Psoas muscle (tissue), 8 donors: ENCODE measurements at places on chromosomes 2 and 18. TPM values are rescaled to one million over a fixed set of nuclear protein-coding genes. Genes with fewer than 3 reads are reported as not detected.
A peak's percentile ranks its signal among the peaks of the same experiment; 100 is the strongest.

ZNF512 gene
- polyA plus RNA-seq = 9.4 TPM

NOSTRIN gene
- 6.6 TPM for polyA plus RNA-seq

APCDD1 gene
- 2.9 TPM for polyA plus RNA-seq

GPR35 gene
- 0.30 TPM for polyA plus RNA-seq

SLC25A52 gene
- 0.78 TPM for polyA plus RNA-seq

- no peak for DNase-seq
These were observed 50.8 kb upstream of the FANCL start for GRCh38 chr2:58291726-58292438.

DNA sequence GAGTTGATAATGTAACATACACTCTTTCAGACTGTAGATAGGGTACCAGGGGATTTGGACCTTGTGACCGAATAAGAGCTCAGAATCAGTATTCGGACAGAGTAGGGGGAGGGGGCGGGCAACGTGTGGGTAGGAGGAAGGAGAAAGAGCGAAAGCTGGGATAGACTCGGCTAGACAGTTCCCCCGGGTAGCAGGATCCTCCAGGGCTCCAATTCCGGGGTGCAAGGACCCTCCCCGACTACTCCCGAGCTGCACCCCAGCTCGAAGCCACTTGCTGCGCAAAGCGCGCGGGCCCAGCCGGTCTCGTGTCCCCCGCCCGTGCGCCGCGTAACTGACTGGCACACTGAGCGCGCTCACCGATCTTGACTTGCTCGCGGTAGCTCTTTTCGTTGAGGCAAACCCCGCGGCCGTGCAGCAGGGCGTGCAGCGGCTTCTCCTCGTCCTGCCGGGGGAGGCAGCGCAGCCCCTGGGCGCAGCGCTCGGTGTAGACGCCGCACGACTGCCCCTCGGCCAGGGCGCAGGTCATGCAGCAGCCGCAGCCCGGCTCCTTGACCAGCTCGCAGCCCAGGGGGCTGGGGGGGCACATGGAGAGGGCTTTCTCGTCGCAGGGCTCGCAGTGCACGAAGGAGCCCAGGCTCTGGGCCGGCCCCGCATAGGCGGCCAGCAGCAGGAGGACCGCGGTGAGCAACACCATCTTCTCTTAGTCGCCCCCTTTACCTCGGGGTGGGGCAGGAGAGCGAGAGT is 1.1 kb downstream of the IGFBP5 start:
- DNase-seq = peak; percentile 86

GRCh38 chr2:204881655-204882054 is 336.4 kb downstream of the PARD3B start:
- no peak for DNase-seq

GRCh38 chr18:7737550-7737949 is 170.4 kb downstream of the PTPRM start:
- DNase-seq = no peak

DNA sequence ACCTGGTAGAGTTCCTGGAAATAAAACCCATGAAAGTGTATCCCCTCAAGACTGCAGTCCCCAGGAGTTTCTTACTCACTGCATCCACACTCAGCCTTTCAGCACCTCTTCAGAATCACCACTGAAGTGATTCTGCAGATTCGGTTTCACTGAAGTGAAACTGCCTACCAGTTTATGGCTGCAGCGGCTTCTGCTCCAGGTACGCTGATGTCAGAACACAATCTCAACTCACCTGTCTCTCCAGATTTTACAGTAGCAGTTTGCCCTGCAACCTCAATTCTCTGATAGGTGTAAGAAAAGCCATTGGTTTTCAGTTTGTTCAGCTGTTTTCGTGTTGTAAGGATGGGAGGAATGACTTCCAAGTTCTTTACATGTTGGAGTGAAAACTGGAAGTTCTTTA is 124.8 kb downstream of the TSN start:
- no peak for DNase-seq

DNA sequence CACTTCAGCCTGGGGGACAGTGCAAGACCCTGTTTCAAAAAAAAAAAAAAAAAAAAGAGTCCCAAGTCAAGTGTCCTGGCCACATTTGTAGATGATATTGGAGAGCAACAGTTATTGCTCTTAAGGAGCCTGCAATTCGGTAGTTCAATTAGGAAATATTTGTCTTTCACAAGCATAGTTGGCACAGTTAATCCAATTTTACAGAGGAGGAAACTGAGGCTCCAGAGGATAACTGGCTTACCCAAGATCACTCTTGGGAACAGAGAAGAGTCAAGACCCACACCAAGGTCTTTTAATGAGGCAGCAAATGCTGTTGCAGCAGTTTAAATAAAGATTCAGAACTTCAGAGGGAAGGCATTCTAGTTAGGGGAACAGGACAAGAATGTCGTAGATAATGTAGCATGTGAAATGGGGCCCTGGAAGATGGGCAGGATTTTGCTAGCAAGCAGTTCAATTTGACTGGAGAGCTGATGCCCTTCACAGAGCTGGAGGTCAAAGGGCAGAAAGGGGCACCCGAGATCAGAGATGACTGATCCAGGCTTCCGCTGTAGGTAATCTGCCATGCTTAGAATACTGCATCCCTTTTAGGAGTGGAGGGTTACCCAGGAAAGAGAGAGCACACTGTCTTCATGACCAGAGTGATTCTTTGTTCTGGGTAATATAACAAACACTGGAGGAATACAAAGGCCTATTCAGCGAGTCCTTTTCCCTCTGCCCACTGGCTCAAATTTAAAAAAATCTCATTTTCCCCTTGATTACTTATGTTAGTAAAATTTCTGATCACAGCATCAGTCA is 3.0 kb downstream of the NPC1 start:
- DNase-seq = no peak

DNA sequence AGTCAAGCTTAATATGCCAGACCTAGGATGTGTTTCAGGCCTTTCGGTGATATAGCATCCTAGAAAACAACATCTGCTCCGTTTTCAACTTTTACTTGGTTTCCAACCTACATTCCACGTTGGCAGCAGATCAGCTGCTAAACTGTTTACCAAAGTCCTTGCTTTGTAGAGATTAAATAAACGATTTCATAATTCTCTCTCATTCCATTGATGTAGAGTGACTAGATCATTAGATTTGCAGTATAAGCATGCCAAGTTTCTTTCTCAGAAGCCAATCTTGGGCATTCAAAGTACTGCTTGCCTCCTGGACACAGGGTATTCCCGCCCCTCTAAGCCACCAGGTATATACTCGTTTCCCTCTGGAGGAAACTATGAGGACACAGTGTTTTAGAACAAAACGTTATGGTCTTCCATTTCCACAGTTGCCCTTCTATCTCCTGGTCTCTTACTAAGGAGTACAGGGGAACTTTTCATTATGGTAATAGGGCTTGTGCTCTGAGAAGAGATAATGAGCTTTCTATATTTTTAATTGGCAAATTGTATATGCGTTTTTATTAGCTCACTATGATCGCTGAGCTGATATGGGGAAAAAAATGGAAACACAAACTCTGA is 10.5 kb upstream of the INSIG2 start:
- DNase-seq = no peak

DNA sequence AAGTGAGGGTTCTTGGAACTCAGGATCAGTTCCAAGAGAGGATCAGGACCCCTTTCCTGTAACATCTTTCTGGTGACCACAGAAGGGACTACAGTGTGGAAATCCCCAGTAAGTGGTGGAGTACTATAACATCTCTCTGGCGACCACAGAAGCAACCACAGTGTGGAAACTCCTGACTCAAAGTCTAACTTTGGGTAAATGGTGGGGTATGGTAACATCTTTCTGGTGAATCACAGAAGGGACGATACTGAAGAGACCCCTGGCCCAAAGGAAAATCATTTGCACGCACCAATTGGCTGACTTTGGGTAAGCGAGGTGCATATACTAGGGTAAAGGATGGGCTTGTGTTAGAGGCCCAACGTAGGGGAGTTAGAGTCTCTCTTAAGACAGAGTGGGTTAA is 56.3 kb upstream of the GULP1 start:
- DNase-seq = no peak

DNA sequence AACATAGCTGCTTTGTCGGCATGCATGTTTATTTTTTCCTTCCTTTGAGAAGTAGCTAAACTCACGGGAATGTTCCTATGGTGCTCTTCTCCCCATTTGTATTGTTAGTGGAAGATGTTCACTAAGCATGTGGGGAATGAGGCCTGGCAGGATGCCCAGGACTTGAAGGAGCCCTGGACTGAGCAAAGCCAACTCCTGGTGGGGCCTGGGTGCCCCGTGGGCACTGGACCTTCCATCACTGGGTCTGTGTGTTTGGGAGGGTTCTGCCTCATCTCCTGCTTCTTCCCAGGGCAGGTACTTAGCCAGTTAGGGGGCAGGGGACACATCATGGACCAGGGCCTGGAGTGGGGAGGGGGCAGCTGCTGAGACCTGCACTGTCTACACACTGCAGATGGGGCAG is 49.3 kb downstream of the ACAA2 start:
- DNase-seq = no peak

- no peak for DNase-seq
These were observed 3.7 kb upstream of the EMILIN2 start for GRCh38 chr18:2843146-2843545.

DNA sequence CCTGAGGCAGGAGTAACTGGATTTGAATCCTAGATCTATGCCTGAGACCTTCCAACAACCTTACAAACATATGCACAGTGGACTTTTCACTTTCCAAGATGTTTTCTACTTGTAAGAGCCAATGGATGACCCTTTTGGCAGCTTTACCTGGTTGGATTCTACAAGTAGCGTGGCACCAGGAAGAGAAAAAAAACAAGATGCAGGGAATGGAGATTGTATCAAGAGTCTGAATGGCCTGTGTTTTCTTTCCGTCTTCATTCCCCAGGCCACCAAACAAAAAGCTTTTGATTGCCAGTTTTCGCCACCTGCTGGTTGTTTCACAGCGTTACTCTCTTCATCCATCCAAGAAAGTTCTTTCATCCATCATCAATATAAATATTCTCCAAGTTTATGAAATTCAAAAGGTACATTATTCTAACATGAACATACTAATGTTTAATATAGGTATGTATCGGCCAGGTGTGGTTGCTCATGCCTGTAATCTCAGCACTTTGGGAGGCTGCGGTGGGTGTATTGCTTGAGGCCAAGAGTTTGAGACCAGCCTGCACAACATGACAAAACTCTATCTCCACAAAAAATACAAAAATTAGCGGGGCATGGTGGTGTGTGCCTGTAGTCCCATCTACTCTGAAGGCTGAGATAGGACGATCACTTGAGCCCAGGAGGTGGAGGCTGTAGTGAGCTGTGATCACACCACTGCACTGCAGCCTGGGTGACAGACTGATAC is 3.5 kb upstream of the BCL2 start:
- DNase-seq = no peak

GRCh38 chr2:36769106-36769505 is 72.6 kb downstream of the VIT start:
- DNase-seq = no peak

DNA sequence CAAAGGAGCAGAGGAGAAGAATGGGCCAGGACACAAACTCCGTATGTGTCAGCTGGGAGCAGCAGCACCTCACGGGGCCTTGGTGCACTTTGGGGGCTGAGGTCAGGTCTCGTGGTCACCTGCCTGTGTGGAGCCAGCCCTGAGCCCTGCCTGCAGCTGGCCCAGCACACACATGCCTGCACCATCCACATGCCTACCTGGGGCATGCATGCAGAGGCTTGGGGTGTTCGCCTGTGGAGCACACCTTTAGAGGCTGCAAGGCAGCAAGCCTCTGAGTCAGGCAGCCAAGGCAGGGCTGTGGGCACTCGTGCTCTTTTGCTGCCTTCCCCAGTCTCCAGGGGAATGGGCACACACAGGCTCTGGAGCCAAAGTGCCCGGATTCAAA is 36.0 kb downstream of the ARHGEF4 start:
- no peak for DNase-seq

GRCh38 chr18:5717256-5717655 is 173.5 kb upstream of the EPB41L3 start:
- no peak for DNase-seq

DNA sequence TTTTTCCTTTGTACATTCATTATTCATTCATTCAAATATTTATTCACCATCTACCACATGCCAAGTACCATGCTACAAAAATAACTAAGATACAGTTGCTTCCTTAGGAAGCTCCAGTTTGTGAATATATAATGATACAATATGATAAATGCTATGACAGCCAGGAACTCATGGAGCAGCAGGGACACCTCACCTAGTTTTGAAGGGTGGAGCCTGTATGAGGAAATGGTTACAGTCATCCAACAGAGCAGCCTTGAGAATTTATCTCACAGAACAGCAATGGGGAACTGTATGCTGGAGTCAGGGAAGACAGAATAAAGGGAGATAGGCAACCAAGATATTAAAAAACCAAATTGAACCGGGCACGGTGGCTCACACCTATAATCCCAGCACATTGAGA is 124.0 kb downstream of the OSBPL1A start:
- no peak for DNase-seq

DNA sequence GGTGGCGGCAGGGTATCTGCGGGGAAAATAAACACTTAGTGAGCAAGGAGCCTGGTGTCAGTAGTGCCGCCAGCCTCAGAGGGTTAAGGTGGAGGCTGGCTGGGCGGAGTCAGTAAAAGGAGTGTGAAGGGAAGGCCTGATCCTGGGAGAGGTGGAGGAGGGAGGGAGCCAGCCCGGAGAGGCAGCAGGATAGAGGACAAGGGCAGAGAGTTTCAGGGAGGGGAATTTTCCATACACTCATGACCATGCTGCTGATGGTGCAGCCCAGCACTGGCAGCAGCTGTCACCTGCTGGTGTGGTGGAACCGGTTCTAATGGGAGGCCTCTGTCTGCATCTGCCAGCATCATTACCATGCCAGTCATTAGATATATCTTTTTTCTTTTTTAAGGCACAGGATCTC is 2.0 kb upstream of the TEX44 start:
- DNase-seq = no peak
